Activated CD4-positive, alpha-beta T cell treated with anti-CD3 and anti-CD28 coated beads, Interleukin-2, amount 10 ng/mL, durations not matched to agents 7 days and 5 days (primary cell): ENCODE measurements at places on chromosomes 5 and 9.
A peak's percentile ranks its signal among the peaks of the same experiment; 100 is the strongest.

DNA sequence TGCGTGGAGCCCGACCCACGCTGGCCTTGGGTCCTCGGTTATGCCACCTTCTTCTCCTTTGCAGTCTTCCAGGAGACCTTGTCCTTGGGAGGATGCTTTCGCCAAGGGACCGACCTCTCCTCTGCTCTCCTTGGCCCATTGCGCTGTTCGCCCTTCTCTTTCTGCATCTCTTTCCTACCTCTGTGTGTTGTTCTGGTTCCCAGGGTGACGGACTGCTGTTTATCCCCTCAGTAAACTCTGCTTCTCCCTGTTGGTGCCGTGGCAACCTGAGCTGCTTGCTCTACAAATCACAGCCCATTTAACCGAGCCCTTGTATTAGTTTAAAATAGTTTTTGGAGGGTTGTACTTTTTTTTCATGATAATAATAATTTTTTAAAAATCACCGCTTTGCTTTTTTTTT is 97.9 kb downstream of the DAPK1 start:
- DNase-seq = no peak
- H3K27me3 ChIP-seq = no peaks in the 10 kb centered on the region
- H3K4me3 ChIP-seq = no peak overlapping the region

GRCh38 chr5:150398722-150399523 is 13.8 kb downstream of the CD74 start:
- DNase-seq = no peak
- H3K36me3 ChIP-seq = peaks cover 47% of the 10 kb centered on the region
- H3K27ac ChIP-seq = no peak overlapping the region
- no peaks in the 10 kb centered on the region for H3K27me3 ChIP-seq

GRCh38 chr9:117551171-117551570 is 136.3 kb upstream of the ASTN2 start:
- no peaks in the 10 kb centered on the region for H3K27me3 ChIP-seq
- no peak overlapping the region for H3K27ac ChIP-seq
- H3K4me3 ChIP-seq = no peak overlapping the region

GRCh38 chr9:128252317-128253139 is 23.3 kb downstream of the GOLGA2 start:
- no peak overlapping the region for H3K27ac ChIP-seq
- peaks cover 10% of the 10 kb centered on the region for H3K4me1 ChIP-seq
- no peaks in the 10 kb centered on the region for H3K36me3 ChIP-seq
- H3K27me3 ChIP-seq = peaks cover 14% of the 10 kb centered on the region
- no peak for DNase-seq

DNA sequence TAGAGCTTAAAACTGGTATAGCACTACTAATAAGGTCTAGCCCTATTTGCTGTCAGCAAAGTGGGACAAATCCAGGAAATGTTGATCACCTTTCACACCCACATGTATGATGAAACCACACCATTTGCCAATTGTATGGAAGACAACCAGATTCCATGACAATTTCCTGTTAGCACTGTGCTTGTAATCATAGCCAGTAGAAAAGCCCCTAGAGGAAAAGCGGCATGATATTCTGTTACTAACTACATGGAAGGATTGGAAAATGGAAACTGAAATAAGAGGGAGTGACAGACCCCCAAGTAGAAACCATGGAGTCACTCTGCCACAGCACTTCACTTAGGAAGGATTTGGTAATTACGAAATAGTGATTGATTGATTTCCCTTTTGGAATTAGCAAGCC is 923 bp downstream of the SPATA6L start:
- H3K27me3 ChIP-seq = peaks cover 3% of the 10 kb centered on the region
- no peak for DNase-seq
- peaks cover 73% of the 10 kb centered on the region for H3K4me1 ChIP-seq

DNA sequence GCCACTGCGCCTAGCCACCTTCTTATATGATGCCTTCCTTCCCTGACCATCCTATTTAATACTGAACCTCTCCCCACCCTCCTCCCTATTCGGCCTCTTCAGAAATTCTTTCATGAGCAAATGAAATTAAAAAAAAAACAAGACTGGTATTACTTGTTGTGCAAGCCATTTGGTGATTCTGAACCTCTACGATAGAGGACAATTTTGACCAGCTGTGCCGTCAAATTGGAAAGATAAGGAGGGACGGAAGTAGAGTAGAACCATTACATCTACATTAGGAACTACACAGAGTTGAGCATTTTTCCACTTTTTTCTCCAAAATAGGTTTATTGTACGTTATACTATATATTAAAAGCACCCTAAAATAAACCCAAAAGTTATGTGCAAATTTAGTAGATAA is 2.9 kb downstream of the DHX29 start:
- no peak for DNase-seq
- H3K27me3 ChIP-seq = no peaks in the 10 kb centered on the region
- H3K4me1 ChIP-seq = peaks cover 13% of the 10 kb centered on the region
- H3K4me3 ChIP-seq = no peak overlapping the region

GRCh38 chr5:55848783-55849182 is 2.4 kb upstream of the IL31RA start:
- peaks cover 27% of the 10 kb centered on the region for H3K4me1 ChIP-seq
- no peak for DNase-seq
- H3K36me3 ChIP-seq = peaks cover 4% of the 10 kb centered on the region

GRCh38 chr9:123097430-123098095 is 64.1 kb downstream of the GPR21 start:
- no peak for DNase-seq
- no peaks in the 10 kb centered on the region for H3K27me3 ChIP-seq
- H3K36me3 ChIP-seq = peaks cover 15% of the 10 kb centered on the region
- no peak overlapping the region for H3K4me3 ChIP-seq

GRCh38 chr9:3180696-3181048 is 336.8 kb upstream of the PUM3 start:
- no peak for DNase-seq
- H3K4me3 ChIP-seq = peak overlapping the region; percentile 32
- H3K27me3 ChIP-seq = peaks cover 43% of the 10 kb centered on the region
- H3K27ac ChIP-seq = no peak overlapping the region
- H3K4me1 ChIP-seq = peaks cover 3% of the 10 kb centered on the region
- no peaks in the 10 kb centered on the region for H3K36me3 ChIP-seq

- H3K36me3 ChIP-seq = no peaks in the 10 kb centered on the region
- no peak overlapping the region for H3K27ac ChIP-seq
- H3K4me3 ChIP-seq = no peak overlapping the region
- H3K4me1 ChIP-seq = no peaks in the 10 kb centered on the region
These were observed 685 bp upstream of the ADGRD2 start for GRCh38 chr9:124449381-124450151.

- no peak overlapping the region for H3K4me3 ChIP-seq
- no peak overlapping the region for H3K27ac ChIP-seq
- peaks cover 21% of the 10 kb centered on the region for H3K27me3 ChIP-seq
- DNase-seq = no peak
- no peaks in the 10 kb centered on the region for H3K4me1 ChIP-seq
- no peaks in the 10 kb centered on the region for H3K36me3 ChIP-seq
These were observed 202.8 kb downstream of the SREK1 start for GRCh38 chr5:66346869-66347268.

DNA sequence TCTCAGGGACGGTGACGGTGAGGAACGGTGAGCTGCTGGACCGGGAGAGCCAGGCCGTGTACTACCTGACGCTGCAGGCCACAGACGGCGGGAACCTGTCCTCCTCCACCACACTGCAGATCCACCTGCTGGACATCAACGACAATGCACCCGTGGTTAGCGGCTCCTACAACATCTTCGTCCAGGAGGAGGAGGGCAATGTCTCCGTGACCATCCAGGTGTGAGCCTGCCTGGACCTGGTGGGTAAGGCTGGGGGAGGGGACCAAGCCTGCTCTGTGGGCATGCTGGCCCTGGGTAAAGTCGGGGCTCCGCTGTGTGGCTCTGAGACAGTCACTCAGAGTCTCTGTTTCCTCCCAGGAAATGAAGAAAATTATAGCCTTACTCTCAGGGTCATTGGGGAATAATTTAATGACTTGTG is 29.3 kb downstream of the CDHR2 start:
- H3K36me3 ChIP-seq = no peaks in the 10 kb centered on the region
- no peak overlapping the region for H3K27ac ChIP-seq
- peak; percentile 46 for DNase-seq
- H3K27me3 ChIP-seq = no peaks in the 10 kb centered on the region
- no peaks in the 10 kb centered on the region for H3K4me1 ChIP-seq
- no peak overlapping the region for H3K4me3 ChIP-seq

DNA sequence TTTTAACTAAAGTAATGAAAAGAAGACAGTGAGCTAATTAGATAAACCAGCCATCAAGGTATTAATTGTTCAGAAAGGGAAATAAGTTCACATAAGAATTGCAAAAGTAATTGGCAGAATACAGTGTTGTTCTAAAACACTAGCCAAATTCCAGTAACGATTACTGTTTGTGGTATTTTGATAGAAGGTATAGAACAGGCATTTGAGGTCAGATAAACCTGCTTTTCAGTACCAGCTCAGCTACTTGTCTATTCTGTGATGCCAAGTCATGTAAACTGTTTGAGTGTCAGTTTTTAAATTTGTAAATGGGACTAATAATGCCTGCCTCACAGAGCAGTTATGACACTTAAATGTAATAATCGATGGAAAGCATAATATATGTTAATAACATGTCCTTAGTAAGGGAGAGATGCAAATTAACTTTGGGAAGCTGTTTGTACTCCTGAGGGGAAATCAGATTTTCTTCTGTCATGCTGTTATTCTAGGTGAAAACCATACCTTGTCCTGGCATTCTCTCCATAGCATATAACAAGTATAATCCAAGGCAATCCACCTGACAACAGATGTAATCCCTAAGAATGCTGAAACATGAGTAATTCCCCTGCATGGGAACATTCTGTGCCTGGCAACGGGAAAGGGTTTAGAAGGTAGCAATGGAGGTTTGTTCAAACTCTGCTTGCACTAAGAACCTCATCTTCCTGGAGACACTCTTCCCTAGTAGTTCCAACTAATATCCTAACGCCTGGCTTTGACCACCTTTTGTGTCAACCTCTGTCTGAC is 509.5 kb upstream of the PAPPA start:
- H3K4me1 ChIP-seq = no peaks in the 10 kb centered on the region
- no peak for DNase-seq
- H3K36me3 ChIP-seq = no peaks in the 10 kb centered on the region
- no peak overlapping the region for H3K4me3 ChIP-seq
- no peak overlapping the region for H3K27ac ChIP-seq

DNA sequence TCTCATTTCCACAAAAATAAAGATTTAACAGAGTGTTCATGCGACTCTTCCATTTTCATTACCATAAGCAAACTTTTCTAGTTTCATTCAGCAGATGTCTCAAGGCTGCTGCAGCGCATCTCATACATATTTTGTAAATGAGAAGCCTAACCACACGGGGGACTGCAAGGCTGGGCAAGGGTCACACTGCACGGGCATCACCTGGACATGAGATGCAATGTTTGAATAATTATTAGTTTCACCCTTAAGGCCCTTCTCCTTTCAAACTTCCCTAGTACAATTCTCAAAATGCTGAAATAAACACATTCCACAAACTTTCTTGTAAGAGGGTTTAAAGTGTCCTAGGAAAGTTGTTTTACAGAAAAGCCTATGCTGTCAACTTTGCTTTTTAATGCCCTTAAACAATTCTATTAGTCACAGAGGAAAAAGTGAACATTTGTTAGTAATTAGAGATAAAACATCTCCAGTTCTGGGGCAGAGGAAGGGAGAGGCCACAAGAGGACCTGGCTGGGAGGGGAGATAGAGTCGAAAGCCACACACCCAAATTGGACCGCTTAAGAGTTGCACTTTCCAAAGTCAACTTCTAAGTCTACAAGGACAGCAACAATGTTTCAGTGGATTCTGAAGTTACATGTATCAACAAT is 1.3 kb downstream of the DENND1A start:
- H3K4me3 ChIP-seq = peak overlapping the region; percentile 77
- H3K36me3 ChIP-seq = peaks cover 6% of the 10 kb centered on the region
- peaks cover 39% of the 10 kb centered on the region for H3K4me1 ChIP-seq
- DNase-seq = peak; percentile 8
- peak overlapping the region; percentile 28 for H3K27ac ChIP-seq
- H3K27me3 ChIP-seq = peaks cover 7% of the 10 kb centered on the region

- H3K27ac ChIP-seq = no peak overlapping the region
- H3K36me3 ChIP-seq = no peaks in the 10 kb centered on the region
- peaks cover 3% of the 10 kb centered on the region for H3K27me3 ChIP-seq
- H3K4me1 ChIP-seq = no peaks in the 10 kb centered on the region
These were observed 122.8 kb upstream of the EGFLAM start for GRCh38 chr5:38135486-38136039.

DNA sequence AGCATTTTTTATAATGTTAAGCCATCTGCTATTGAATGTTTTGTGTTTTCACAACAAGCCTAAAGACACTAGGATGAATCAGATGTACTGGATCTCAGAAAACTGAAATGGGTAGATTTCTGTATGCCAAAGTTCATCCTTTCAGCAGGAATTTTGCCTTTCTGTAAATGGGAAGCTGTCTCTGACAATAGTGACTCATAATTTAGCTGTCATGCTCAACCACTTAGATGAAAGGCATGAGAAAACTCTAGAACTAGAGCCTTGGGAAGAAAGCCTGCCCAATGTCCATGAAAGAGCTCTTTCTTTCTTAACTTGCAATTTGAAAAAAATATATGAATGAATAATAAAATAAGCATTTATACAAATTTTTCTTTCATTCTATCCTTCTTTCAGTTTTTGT is 616.0 kb upstream of the EDIL3 start:
- H3K27me3 ChIP-seq = no peaks in the 10 kb centered on the region
- H3K4me3 ChIP-seq = no peak overlapping the region
- DNase-seq = no peak
- no peaks in the 10 kb centered on the region for H3K36me3 ChIP-seq
- no peaks in the 10 kb centered on the region for H3K4me1 ChIP-seq

- no peaks in the 10 kb centered on the region for H3K4me1 ChIP-seq
- no peak overlapping the region for H3K27ac ChIP-seq
- no peaks in the 10 kb centered on the region for H3K27me3 ChIP-seq
- DNase-seq = no peak
These were observed 72.7 kb downstream of the KCNN2 start for GRCh38 chr5:114434396-114435219.

DNA sequence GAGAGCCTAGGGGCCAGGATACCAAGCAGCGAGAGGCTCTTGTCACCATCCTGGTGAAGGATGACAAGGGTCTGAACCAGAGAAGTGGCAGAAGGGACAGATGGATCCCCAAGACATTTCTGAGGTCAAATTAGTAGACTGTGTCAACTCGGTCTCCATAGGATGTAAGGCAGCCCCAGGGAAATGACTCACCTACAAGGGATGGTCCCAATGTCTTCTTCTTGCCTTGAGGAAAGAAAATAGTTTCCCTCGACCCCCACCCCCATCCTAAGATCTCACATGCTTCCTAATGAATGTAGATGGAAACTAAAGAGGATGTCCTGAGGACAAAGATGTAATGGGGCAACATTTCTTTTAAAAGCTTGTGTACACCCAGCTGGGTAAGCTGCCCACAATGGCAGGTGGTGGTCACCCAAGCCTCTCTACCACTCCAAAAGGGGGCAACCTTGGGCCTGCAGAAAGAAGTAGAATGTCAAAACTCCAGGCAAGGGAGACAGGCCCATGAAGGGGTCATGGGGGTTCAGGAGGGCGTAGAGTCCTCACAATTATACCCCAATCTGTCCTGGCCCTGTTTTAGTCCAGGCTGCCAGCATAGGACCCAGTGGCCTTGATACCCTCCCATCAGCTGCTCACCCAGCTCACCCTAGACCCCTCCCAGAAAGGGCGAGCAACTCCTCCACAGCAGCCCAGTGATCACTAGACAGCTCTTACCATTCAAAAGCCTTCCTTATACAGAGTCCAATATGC is 187.4 kb downstream of the ACTL7B start:
- no peaks in the 10 kb centered on the region for H3K27me3 ChIP-seq
- no peaks in the 10 kb centered on the region for H3K36me3 ChIP-seq
- no peak for DNase-seq
- H3K4me1 ChIP-seq = no peaks in the 10 kb centered on the region
- H3K27ac ChIP-seq = no peak overlapping the region
- no peak overlapping the region for H3K4me3 ChIP-seq

- H3K27me3 ChIP-seq = peaks cover 2% of the 10 kb centered on the region
- H3K36me3 ChIP-seq = no peaks in the 10 kb centered on the region
- no peak overlapping the region for H3K27ac ChIP-seq
- H3K4me3 ChIP-seq = no peak overlapping the region
These were observed 24.1 kb upstream of the RCL1 start for GRCh38 chr9:4768681-4769080.
